ENCODE measurements at places on chromosomes 11 and 22. TPM values are rescaled to one million over a fixed set of nuclear protein-coding genes. Genes with fewer than 3 reads are reported as not detected.

GRCh38 chr11:64638018-64638665 is 47.1 kb downstream of the SLC22A12 start:
- peaks cover 72% of the 10 kb centered on the region for H3K27me3 ChIP-seq
- no peak overlapping the region for H3K4me3 ChIP-seq
- H3K27ac ChIP-seq, result no peak overlapping the region
- peaks cover 12% of the 10 kb centered on the region for H3K4me1 ChIP-seq
- DNase-seq, result no peak

The KCNK4 gene
- total RNA-seq, result not detected

DNA sequence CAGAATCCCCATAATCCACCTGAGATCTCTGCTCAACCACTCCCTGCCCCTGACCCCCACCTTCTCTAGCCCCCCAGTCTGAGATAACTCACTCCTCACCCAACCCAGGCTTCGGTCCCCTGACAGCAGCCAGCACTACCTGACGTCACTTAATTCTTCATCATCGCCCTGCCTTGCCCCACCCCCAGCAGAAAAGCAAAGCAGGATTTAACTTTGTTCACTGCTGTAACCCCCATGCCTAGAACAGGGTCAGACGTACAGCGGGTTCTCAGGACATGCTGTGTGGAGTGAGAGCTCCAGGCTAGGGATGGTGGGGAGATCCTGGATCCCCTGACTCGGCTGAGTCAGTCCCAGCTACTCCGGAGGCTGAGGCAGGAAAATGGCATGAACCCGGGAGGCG is 45.8 kb downstream of the ELFN2 start:
- no peak for DNase-seq
- H3K4me3 ChIP-seq, result no peak overlapping the region
- no peak overlapping the region for H3K27ac ChIP-seq
- peaks cover 88% of the 10 kb centered on the region for H3K27me3 ChIP-seq
- H3K4me1 ChIP-seq, result no peaks in the 10 kb centered on the region

DNA sequence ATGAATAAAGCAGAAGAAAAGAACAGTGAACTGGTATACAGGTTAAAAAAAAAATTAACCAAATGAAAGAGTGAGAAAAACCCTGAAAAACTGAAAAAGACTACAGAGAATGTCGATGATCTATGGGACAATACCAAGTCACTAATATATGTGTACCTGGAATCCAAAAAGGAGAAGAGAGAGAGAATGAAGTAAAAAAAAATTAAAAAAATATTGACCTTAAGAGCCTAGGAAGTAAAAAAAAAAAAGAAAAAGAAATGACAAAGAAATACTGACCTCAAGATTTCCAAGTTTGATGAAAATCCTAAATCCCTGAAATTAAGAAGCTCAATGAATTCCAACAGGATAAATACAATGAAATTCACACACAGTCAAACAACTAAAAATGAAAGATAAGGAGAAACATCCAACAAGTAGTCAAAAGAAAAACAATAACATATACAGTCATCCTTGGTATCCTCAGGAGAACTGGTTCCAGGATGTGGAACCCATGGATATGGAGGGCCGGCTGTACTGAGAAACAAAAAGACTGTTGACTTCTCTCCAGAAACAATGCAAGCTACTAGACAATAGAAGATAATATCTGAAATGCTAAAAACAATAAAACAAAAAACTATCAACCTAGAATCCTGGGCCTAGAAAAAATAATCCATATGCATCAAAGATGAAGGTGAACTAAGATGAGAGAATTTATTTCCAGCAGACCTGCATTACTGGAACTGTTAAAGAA is 33.5 kb upstream of the SERPIND1 start:
- no peaks in the 10 kb centered on the region for H3K4me1 ChIP-seq
- no peak for DNase-seq
- H3K27ac ChIP-seq, result no peak overlapping the region
- H3K36me3 ChIP-seq, result peaks cover 53% of the 10 kb centered on the region
- H3K27me3 ChIP-seq, result no peaks in the 10 kb centered on the region

The POLR3H gene
- total RNA-seq, result 18.5 TPM
